ENCODE measurements at places on chromosomes 3 and 15. TPM values are rescaled to one million over a fixed set of nuclear protein-coding genes. Genes with fewer than 3 reads are reported as not detected.

The TMEM108 gene
- total RNA-seq: 0.89 TPM

The UROC1 gene
- not detected for total RNA-seq

The LRRIQ4 gene
- total RNA-seq: not detected

The ROPN1 gene
- total RNA-seq: not detected

The TMEM158 gene
- 40.4 TPM for total RNA-seq

The ROBO2 gene
- 0.45 TPM for total RNA-seq

The COL8A1 gene
- 84.6 TPM for total RNA-seq
